ENCODE measurements at places on chromosomes 3 and 15.

- H3K27me3 ChIP-seq, result no peaks in the 10 kb centered on the region
- no peak overlapping the region for H3K27ac ChIP-seq
- no peak overlapping the region for H3K4me3 ChIP-seq
- H3K36me3 ChIP-seq, result no peaks in the 10 kb centered on the region
- H3K4me1 ChIP-seq, result no peaks in the 10 kb centered on the region
Observed at GRCh38 chr15:72302955-72303354, 17.0 kb downstream of the CELF6 start.

DNA sequence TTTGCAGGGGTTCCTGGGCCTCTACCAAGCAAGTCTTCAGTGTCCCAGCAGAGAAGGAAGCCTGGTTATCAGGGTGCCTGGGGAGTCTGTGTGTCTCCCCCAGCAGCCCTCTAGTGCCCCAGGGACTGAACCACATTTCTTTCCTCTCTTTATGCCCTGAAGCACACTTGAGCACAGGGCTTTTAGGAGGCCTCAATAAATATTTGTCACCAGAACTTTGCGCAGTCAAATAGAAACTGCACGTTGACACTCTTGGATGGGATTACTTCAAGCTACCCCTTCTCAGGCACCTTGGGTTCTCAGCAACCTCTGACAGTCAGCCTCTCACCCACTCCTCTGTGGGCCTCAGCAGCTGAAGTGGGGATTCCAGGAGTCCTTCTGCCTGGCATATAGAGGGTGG lies 226.6 kb upstream of the HES1 start:
- H3K4me1 ChIP-seq, result peaks cover 13% of the 10 kb centered on the region
- H3K4me3 ChIP-seq, result no peak overlapping the region
- no peak for DNase-seq
- no peaks in the 10 kb centered on the region for H3K36me3 ChIP-seq
- H3K27ac ChIP-seq, result no peak overlapping the region

- H3K27ac ChIP-seq, result no peak overlapping the region
- peaks cover 5% of the 10 kb centered on the region for H3K4me1 ChIP-seq
- no peak overlapping the region for H3K4me3 ChIP-seq
Observed at GRCh38 chr15:99753066-99753465, 19.8 kb upstream of the LYSMD4 start.

DNA sequence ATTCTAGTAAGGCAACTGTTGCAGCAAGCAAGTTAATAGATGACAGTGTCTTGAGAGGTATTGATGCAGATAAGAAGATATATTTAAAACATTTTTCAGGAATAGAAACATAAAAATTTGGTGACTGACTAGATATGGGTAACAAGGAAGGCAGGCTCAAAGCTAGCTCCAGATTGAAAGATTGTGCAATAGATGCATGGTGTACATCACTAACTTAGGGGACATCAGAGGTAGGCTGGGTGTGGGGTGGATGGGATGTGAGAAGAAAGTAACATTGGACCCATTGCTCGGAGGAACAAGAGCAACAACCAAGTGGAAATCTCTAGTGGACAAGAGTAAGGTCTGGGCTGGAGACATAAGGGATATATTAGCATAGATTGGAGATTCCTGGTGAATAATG lies 306.9 kb downstream of the MCTP2 start:
- H3K27ac ChIP-seq, result no peak overlapping the region
- no peaks in the 10 kb centered on the region for H3K4me1 ChIP-seq
- no peak for DNase-seq
- no peaks in the 10 kb centered on the region for H3K36me3 ChIP-seq

- H3K4me3 ChIP-seq, result no peak overlapping the region
- H3K27ac ChIP-seq, result peak overlapping the region; percentile 12
- H3K36me3 ChIP-seq, result peaks cover 37% of the 10 kb centered on the region
Observed at GRCh38 chr15:101242160-101242998, 9.5 kb downstream of the CHSY1 start.

GRCh38 chr15:78076231-78077052 lies 1.1 kb downstream of the TBC1D2B start:
- H3K4me1 ChIP-seq, result peaks cover 33% of the 10 kb centered on the region
- H3K4me3 ChIP-seq, result peak overlapping the region; percentile 100
- peak overlapping the region; percentile 86 for H3K27ac ChIP-seq
- no peaks in the 10 kb centered on the region for H3K36me3 ChIP-seq
- H3K27me3 ChIP-seq, result no peaks in the 10 kb centered on the region

GRCh38 chr3:14234251-14235002 lies 55.8 kb downstream of the LSM3 start:
- H3K27ac ChIP-seq, result no peak overlapping the region
- no peak overlapping the region for H3K4me3 ChIP-seq
- no peaks in the 10 kb centered on the region for H3K36me3 ChIP-seq
- no peak for DNase-seq
- no peaks in the 10 kb centered on the region for H3K27me3 ChIP-seq

- peaks cover 21% of the 10 kb centered on the region for H3K4me1 ChIP-seq
- DNase-seq, result peak; percentile 71
- peak overlapping the region; percentile 36 for H3K4me3 ChIP-seq
- no peaks in the 10 kb centered on the region for H3K36me3 ChIP-seq
Observed at GRCh38 chr15:35696767-35697231, 150.8 kb upstream of the DPH6 start.

DNA sequence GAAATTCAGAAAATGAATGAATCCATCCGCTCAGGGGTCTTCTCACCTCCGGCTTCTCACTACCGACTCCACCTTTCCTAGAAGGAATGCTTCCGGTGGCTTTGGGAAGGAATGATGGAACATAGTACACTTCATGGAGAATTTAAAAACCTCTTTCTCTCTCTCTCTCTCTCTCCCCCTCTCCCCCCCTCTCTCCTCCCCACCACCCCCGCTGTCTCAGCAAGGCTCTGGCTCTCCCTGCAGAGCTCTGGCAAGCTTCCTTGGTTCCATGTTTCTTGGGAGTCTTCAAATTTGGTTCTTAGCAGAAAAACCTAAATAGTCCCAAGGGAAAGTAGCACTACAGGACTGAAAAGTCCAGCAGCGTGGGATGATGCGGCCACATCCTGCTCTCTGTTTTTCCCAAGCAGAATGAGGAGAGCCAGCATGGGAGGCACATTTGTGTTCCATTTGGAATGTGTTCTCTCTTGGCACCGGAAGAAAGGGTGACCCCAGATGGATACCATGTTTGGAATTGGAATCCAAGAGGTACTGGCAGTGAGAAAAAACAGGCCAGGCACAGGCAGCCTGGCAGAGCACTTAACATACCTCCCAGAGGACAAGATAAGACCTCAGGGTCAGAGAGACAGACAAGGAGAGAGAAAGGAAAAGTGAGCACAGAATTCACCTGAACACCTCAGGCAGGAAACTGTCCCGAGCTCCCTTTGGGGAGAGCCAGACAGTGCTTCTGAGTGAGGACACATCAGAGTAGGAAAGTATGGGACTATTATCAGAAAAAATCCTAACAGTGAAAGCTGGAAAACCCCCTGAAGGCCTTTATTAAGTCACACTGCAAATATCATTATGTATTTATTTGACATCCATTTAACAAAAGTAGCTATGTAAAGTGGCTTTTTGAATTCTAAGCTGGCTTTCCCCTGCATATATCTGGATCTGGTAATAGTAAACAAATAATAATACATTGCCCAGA lies at the start of gene POPDC2:
TSS of gene POPDC2 (minus strand) at position 116 of the 967 bp plus-strand sequence. CDS start 166 bp downstream, outside the sequence.
- no peaks in the 10 kb centered on the region for H3K27me3 ChIP-seq
- no peak within 1 kb of the TSS for H3K27ac ChIP-seq
- no peaks in the 10 kb centered on the region for H3K36me3 ChIP-seq

GRCh38 chr3:17749705-17750293 lies 7.4 kb upstream of the TBC1D5 start:
- H3K27ac ChIP-seq, result no peak overlapping the region
- no peaks in the 10 kb centered on the region for H3K36me3 ChIP-seq
- no peaks in the 10 kb centered on the region for H3K27me3 ChIP-seq
- H3K4me3 ChIP-seq, result no peak overlapping the region

DNA sequence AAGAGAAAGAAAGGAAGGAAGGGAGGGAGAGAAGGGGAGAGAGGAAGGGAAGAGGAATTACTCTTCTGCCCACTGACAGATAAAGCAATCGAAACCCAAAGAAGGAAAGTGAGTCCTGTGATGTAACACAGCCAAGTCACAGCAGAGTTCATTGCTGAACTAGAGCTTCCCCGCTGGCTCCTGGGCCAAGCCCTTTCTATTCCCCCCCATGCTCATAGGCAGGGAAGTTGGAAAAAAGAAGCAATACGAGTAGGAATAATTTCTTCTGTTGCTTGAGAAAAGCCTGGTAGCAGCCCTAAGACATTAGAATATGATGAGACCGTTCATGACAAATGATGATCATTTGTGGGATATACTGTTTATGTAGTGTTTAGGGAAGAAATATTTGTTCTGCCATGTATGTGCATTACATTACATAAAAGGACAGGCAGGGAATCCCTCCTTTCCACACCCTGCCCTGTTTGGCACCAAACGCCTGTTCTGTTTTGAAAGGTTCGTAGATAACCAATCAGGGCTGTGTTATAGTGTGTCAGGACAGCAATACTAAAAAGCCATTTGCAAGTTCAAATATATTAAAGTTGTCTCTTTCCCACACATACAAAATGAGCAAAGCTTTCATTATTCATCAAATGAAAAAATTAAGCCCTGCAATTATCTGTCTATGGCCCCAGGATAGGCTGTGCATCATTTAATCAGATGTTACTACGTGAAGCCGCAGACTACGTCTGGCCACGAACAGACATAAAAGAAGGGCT lies 111.0 kb upstream of the TRPM1 start:
- DNase-seq, result no peak
- peaks cover 4% of the 10 kb centered on the region for H3K27me3 ChIP-seq
- H3K36me3 ChIP-seq, result no peaks in the 10 kb centered on the region
- no peak overlapping the region for H3K4me3 ChIP-seq
- peaks cover 13% of the 10 kb centered on the region for H3K4me1 ChIP-seq

DNA sequence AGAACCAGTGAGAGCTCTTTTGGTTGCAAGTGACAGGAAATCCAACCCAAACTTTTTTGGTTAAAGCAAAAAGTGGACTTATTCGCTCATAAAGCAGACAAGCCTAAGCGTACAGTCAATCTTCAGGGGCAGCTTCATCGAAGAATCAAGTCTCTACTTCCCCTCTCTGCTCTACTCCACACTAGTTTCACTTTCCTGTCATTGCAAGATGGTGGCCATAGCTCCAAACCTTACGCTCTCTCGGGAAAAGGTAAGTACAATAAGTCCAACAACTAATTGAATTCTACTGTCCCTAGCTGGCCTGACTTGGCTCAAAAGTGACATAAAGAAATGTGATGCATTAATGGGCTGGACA lies 24.9 kb upstream of the ZNF710 start:
- H3K36me3 ChIP-seq, result no peaks in the 10 kb centered on the region
- DNase-seq, result no peak
- H3K4me3 ChIP-seq, result no peak overlapping the region
- no peaks in the 10 kb centered on the region for H3K4me1 ChIP-seq
- H3K27ac ChIP-seq, result no peak overlapping the region

- no peaks in the 10 kb centered on the region for H3K36me3 ChIP-seq
- no peak for DNase-seq
- H3K27ac ChIP-seq, result no peak overlapping the region
- no peak overlapping the region for H3K4me3 ChIP-seq
- no peaks in the 10 kb centered on the region for H3K4me1 ChIP-seq
Observed at GRCh38 chr15:62126364-62126763, 38.7 kb downstream of the C2CD4B start.

DNA sequence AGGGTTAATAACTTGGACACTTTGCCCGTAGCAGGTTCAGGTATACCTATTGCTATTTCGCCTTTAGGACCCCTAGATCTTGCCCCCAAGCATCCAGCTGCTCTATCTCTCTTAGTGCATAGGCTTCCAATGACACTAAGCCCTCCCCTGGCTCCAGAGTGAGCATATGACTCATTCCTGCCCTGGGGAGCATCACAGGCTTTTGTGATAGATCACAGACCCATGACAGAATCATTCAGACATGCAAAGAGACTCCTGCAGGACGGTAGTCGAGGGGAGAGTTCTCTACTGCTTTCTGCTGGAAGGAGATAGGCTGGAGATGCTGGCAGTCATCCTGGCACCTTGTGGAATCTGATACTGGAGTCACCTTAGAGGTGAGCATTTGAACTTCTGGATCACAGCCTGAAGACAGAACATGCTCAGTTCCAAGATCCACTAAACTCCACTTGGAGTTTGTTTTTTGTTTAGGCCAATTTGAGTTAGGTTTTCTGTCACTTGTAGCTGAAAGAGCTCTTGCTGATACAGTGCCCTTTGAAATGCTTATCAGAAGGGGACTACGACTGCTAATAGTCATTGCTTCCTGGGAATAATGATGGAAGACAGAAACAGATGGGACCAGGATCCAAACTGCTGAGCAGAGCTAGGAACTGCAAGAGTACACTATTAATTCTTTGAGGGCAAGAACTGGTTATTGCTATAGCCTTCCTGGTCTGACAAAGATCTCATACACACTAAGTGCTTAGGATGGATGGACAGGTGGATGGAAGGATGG lies 11.0 kb downstream of the LYSMD2 start:
- no peaks in the 10 kb centered on the region for H3K36me3 ChIP-seq
- H3K27me3 ChIP-seq, result no peaks in the 10 kb centered on the region
- H3K4me3 ChIP-seq, result no peak overlapping the region
- no peak overlapping the region for H3K27ac ChIP-seq

GRCh38 chr3:80688814-80689213 lies 921.0 kb upstream of the ROBO1 start:
- DNase-seq, result peak; percentile 59
- no peaks in the 10 kb centered on the region for H3K36me3 ChIP-seq
- no peaks in the 10 kb centered on the region for H3K4me1 ChIP-seq
- no peak overlapping the region for H3K4me3 ChIP-seq
- H3K27ac ChIP-seq, result no peak overlapping the region
- H3K27me3 ChIP-seq, result no peaks in the 10 kb centered on the region

DNA sequence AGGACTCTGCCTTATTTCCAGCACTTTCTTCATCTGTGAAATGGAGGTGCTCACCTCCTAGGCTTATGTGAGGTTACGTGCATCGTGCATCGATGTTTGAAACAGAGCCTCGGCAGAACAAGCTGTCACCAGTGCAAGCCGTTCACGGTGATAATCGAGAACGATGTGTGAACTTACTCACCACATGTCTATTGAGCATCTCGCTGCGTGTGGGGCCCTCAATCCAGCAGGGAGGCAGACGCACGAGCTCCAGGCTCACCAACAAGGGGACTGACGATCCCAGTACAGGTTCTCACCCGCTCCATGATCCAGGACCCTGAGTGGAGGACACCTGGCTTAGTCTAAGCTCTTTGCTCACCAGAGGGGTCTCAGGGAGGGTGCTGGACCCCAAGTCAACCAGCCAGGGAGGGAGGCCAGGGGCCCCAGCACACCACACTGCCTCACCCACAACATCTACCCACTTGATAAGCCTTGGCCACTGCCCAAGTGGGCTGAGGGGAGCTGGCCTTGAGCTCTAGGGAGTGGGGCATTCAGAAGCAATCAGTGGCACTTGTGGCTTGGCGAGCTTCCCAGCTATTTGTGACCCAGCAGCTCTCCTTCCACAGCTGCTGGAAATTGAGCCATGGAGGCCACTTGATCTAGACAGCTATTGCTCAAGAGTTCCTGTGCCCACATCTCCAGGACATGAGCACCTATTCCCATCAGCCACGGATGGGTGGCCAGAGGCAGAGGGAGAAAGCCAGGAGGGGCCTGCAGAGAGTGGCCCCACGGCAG lies 34.4 kb upstream of the SLC6A1 start:
- DNase-seq, result peak; percentile 95
- peaks cover 49% of the 10 kb centered on the region for H3K4me1 ChIP-seq
- no peak overlapping the region for H3K4me3 ChIP-seq
- no peaks in the 10 kb centered on the region for H3K36me3 ChIP-seq
- peak overlapping the region; percentile 99 for H3K27ac ChIP-seq
- no peaks in the 10 kb centered on the region for H3K27me3 ChIP-seq

Data from SJCRH30 (cell line).